ENCODE measurements at places on chromosomes 7 and 10. TPM values are rescaled to one million over a fixed set of nuclear protein-coding genes. Genes with fewer than 3 reads are reported as not detected.

DNA sequence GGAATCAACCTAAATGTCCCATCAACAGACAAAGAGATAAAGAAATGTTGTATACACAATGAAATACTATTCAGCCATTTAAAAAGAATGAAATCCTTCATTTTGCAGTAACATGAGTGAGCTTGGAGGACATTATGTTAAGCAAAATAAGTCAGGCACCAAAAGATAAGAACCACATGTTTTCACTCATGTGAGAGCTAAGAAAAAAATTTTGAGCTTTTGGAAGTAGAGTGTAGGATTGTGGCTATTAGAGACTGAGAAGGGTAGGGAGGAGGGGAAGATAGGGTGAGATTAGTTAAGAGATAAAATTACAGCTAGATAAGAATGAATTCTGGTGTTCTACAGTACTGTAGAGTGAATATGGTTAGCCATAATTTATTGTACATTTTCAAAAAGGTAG lies 8.3 kb upstream of the YAE1 start:
- ATAC-seq: no peak

GRCh38 chr7:73738220-73738611 lies 386 bp downstream of the ABHD11 start:
- no peak for ATAC-seq

COL28A1 gene
- total RNA-seq: 0.16 TPM

NACAD gene
- 0.20 TPM for total RNA-seq

OR2A7 gene
- 5.7 TPM for total RNA-seq

All from esophagus mucosa (tissue), 1 donor.